Stimulated activated CD8-positive, alpha-beta memory T cell treated with anti-CD3 and anti-CD28 coated beads, Interleukin-4, amount 100 ng/mL, for 48 hours (primary cell): ENCODE measurements at places on chromosomes 6 and 20.

GRCh38 chr6:49535795-49536194, 14.7 kb upstream of the C6orf141 start:
- DNase-seq, result no peak

DNA sequence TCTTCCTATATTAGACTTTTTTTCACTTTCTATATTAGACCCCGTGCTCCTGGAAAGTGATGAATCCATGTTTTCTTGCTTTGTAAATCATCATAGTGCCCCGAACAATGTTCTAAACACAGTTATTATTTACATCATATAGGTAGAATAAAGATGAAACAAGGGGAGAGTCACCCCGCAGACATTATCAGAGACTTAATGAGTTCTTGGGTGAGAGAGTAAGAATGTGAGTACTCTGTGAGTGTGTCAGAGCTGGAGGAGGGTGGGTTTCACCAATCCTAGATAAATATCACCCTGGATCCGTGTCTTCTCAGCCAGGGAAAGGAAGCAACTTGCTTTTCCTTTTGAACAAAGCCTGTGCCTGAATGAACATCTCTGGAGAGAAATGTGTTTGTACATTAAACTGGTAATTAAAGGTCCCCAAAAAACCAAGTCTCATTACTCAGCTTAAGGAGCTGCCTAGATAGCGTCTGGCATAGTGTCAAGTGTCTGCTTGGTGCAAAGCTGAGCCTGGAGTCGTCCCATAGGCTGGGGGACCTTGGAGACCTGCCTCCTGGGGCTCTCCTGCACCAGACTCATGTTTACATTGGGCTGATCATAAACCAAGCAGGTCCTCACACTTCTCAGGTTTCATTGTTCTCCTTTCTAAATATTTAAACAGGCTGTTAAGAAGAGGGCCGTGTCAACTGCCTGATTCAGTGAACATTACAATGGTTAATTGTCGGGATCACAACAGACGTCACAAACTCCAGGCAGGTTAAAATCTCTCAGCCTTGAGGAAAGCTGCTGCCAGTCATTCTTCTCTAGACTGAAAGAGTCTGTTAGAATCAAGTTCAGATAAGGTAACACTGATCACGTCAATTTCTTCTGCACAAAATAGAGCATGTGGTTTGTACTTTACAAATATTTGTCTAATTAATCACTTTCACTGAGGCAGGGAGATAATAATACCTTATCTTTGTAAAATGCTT, 179.7 kb upstream of the MYLIP start:
- DNase-seq, result no peak

DNA sequence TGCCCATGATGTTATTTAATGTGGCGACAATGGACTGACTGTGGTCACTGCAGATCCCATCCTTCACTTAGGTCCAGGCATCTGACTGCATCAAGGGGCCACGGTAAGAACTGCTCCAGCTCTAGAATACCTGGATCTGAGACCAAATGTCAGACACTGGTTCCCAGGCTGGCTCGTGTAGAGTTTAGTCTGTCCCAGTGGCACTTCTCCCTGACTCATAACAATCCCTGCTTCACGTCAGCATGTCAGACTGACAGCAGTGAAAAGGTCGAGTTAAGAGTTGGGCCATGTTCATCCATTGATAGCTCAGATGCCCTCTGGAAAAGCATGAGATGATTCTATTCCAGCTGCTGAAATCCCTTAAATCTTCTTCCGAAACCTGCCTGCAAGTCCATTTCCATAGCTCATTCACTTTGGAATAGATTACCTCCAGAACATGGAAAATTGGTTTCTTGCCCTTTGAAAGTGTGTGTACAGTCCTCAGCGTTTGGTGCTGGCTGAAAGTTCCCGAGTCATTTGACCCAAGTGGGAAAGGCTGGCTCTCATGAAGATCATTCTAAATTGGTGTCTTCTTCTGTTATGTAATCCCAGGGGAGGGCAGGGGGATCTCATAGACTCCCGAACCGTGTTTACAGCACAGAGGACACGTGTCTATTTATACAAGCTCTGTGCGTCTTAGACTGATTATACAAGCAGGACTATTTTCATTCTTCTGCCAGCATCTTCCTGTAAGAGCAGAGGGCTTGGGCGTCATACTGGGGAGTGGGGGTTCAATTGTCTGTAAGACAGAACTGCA, 160.8 kb downstream of the ZDHHC14 start:
- no peak for DNase-seq

- DNase-seq, result peak; percentile 63
These were observed 878 bp upstream of the PNRC1 start for GRCh38 chr6:89079511-89080234.

DNA sequence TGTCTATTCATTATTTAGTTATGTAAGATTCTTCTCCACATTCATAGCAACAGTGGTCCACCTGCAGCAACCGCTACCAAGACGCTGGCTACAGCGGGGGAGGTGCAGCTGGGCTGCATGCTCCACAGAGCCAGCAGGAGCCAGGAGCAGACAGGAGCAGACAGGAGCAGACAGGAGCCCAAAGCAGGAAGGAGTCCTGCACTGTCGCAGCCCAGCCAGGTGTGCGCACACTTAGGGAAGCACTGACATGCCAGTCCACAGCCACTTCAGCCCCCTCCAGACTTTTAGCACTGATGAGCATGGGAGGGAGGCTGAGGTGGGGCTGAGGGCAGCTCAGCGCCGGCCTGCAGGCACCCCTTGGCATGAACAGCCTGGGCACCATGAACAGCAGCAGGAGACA, 19.6 kb downstream of the KIF16B start:
- no peak for DNase-seq

DNA sequence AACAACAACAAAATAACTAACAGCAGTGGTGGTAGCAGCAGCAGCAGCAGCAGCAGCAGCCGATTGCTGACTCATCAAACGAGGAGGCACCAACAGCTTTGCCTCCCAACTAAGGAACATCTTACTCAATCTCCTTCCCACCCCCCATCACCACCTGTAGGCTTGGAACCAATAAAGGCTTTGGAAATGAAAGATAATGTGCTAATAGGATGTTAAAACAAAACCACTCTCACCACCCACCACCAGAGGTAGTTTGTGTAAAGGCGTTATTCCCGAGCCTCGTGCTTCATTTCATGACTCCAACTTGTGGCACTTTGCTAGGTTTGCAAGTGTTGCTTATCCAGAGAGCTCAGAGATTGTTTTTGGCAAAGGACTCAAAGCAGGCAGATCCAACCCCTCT, 346.5 kb downstream of the CD83 start:
- no peak for DNase-seq
